ENCODE measurements at places on chromosomes 7 and 10.

- no peak for DNase-seq
Observed at GRCh38 chr7:133945497-133945896, 181.6 kb upstream of the LRGUK start.

GRCh38 chr7:82441669-82442478, 1.7 kb downstream of the CACNA2D1 start:
- no peak for DNase-seq

- no peak for DNase-seq
Observed at GRCh38 chr7:137298464-137298794, 45.1 kb downstream of the PTN start.

DNA sequence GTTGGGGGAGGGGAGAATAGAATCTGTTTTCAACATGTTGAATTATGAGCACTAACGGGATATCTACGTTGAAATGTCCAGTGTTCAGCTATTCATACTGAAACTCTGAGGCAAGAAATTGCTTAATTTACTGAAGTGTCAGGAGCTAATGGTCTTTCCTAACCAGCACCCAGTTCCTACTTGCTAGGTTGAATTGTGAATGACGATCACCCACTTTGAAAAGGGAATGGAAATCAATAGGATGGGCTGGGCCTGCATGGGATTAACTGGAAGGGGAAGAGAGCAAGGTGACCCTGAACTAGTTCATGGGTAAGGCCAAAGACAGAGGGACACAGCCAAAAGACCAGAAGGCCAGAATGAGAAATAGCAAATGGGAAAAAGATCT, 51.3 kb downstream of the HIPK2 start:
- no peak for DNase-seq

- no peak for DNase-seq
Observed at GRCh38 chr7:152054367-152055230, 29.1 kb downstream of the GALNT11 start.

DNA sequence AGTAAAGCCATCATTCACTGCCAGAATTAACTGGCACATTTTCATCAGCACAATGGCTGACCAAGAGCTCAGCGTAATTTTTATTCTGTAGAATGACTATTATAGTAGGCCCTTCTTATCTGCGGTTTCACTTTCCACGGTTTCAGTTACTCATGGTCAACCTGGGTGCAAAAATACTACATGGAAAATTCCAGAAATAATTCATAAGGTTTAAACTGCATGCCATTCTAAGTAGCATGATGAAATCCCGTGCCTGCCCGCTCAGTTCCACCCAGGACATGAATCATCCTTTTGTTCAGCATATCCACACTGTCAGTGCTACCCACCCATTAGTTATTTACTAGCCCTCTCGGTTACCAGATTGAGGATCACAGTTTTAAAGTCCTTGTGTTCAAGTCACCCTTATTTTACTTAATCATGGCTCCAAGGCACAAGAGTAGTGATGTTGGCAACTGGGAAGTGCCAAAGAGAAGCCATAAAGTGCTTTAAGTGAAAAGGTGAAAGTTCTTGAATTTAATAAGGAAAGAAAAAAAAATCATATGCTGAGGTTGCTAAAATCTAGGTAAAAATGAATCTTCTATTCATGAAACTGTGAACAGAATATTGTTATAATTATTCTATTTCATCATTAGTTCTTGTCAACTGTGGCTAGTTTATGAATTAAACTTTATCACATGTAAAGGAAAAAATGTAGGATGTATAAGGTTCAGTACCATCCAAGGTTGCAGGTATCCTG, 204.9 kb downstream of the DOCK4 start:
- no peak for DNase-seq

DNA sequence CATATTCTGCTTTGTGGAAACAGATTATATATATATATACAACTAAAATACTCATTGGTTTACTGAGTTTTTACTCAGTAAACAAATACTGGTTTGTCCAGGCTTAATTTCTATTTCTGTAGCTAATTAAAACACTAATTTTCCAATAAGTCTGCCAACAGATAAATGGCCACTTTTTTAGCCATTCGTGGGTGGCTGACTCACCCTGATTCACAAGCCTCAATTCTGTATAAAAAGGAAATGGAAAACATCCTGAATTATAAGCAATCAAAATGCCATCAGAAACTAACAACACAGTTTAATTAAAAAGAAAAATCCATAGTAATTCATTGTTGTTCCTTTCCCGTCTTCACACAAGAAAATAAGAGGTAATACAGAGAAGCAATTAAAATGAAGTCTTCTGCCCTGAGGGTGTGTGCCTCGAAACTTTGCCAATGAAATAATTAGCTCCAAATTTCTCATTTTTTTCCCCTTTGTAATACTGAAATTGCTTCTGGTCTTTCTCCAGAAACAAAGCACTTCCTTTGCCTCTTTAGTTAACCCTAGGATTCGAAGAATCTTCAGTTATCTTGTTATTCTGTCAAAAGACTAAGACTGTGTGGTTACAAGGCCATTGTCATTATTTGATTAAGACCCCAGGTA, 118.7 kb upstream of the PTN start:
- no peak for DNase-seq

DNA sequence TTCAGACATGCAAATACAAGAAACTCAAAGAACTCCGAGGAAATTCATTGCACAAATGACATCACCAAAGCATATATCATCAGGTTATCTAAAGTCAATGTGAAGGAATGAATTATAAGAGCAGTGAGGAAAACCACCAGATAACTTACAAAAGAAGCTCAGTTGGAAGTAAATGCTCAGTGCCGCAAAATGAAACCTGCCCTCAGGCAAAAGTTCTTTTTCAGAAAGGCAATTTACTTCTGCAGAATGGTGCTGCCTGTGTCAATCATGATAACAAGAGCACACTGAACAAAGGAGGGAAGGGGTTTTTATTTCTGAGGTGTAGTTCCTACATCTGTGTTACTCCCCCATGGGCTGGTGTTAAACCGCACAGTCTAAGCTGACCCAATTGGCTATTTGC, 550.6 kb upstream of the SEMA3D start:
- no peak for DNase-seq

GRCh38 chr7:25805027-25805687, 346.8 kb upstream of the NFE2L3 start:
- no peak for DNase-seq

GRCh38 chr10:74921744-74922143, 95.3 kb downstream of the KAT6B start:
- no peak for DNase-seq

GRCh38 chr7:78115876-78116275, 317.3 kb downstream of the PHTF2 start:
- no peak for DNase-seq

DNA sequence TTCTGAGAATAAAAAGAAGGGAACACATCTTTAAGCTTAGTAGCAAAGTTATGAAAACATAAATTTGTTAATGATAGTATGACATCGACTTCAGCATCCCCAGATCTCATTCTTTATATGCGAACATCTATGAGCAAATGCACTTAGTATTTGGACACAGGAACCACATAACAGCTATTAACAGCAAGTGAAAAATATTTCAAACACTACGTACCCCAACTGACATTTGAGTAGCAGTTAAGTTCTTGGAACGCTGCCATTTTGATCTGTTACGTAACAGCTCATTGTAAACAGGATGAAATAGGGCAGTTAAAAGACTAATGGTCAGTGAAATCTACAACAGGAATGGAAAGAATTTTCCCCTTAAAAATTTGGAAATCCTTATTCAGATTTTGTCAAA, 428.9 kb downstream of the TNS3 start:
- no peak for DNase-seq

- DNase-seq = no peak
Observed at GRCh38 chr10:84375011-84375410, 46.6 kb downstream of the CCSER2 start.

- DNase-seq = no peak
Observed at GRCh38 chr7:67453580-67454380, 457.1 kb downstream of the TYW1 start.

DNA sequence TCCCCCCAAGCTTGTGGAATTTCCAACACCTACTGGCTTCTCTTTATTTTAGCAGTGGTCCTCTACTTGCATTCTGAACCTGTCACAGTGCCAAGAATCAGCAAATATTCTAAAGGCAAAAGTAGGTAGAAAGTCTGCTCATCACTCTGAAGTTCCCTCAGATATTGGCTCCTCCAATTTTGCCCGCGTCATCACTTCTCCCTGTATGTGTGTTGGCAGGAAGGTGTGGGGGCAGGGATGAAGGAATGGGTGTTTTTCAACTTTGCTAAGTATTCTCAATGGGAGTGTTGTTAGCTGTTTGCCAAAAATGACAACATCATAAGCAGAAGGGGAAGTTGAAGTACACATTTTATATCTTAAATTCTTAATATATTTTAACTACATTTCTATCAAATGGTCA, 226.2 kb downstream of the POLR1F start:
- DNase-seq = no peak

DNA sequence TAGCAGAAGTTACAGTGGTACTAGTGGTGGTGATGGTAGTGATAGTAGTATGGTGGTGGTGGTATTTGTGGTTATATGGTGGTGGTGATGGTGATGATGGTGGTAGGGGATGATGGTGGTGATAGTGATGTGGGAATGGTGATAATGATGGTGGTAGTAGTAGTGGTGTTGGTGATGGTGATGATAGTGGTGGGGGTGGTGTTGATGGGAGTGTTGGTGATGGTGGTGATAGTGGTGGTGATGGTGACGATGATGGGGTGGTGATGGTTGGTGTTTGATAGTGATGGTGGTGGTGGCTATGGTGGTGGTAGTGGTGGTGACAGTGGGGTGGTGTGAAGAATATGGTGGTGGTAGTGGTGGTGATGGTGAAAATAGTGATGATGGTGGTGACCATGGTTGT, 27.9 kb upstream of the MGAM2 start:
- DNase-seq = no peak

DNA sequence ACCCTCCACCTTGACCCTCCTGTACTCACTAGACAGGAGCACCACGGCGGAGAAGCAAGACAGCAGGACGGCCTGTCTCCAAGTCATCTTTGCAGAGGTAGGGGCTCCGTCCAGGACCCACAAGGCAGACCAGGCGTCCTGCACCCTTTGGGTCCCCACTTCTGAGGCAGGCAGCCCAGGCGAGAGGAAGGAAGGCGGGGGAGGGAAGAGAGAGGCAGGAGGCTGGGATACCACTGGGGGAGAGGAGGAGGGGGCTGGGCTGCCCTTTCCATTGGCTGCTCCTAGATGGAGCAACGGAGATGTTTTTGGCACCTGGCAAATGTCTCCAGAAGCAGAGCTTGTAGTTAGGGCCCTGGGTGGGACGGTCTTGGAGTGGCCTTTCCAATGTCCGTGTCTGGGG, at the start of gene UCMA:
Gene UCMA (minus strand): TSS at position 203 of the 400 bp plus-strand sequence. CDS start 116 bp downstream, at position 87.
- DNase-seq = no peak

- DNase-seq = no peak
Observed at GRCh38 chr10:106338486-106338885, 826.0 kb downstream of the SORCS1 start.

All from activated CD8-positive, alpha-beta memory T cell treated with anti-CD3 and anti-CD28 coated beads for 48 hours (primary cell).